ENCODE measurements at places on chromosomes 6 and 20.

DNA sequence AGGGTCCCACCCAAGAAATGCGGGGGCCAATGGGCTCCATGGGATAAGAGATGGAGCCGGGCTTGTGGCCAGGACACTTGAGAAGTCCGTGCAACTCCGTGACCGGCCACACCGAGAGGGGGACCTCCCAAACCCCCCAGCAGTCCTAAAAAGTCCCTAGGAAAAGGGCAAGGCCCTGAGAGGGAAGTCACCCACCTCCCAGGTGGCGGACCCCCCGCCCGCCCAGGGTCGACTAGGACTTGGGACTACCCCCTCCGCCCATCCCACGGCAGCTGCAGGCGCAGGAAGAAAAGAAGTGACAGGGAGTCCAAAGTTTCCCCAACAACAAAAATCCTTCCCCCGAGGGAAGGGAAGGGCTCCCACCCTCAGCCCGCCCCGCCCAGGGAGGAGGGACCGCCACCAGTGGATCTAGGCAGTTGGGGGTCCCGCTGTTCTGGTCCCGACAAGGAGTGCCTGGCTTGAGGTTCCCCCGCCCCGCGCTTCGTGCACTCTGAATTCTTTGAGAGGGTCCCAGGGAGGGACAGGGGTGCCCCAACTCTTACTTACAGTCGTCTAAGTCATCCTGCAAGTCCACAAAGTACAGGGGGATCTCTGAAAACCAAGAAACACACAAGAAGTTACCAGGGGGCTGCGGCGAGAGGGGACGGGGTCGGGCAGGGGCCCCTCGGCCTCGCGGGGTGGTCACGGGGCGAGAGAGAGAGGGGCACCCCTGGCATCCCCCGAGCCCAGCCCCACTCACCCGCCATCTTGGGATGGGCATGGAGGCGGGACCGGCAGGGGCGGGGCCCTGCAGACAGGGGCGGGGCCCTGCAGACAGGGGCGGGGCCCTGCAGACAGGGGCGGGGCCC lies 611 bp upstream of the RAB22A start:
- DNase-seq: peak; percentile 18

DNA sequence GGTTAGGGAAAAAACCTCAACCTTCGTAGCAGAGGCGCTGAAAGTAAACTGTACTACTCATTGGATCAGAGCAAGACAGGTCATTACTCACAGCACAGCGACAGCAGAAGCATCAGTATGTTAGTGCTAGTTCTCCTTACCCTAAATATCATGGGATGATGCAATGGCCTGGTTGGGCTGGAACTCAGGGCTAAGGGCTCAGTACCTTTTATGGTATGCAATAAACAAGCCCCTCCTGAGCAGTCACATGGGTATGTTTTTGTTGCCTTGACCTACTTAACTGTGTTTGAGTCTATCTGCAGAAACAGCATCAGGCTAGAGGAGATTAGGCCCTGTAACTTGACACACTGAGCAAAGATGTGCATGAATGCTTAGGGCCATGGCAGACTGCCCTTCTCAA lies 369.4 kb upstream of the IMPG1 start:
- DNase-seq: no peak

DNA sequence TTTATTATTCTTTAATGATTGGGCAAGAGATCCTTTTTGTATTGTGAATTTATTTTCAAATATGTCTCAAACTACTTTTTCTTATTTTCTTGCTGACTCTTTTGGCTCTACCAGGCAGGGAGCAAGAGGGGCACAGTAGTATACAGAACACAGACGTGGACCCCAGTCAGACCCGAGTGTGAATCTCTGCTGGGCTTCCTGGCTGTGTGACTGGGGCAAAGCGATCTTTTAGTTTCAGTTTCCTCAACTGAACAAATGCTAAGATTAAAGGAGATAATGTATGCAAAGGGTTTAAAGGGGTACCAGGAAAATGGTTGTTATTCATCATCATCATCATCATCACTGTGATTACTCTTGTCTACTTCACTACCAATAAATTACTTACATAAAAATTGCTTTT lies 317.5 kb downstream of the HIVEP2 start:
- no peak for DNase-seq

DNA sequence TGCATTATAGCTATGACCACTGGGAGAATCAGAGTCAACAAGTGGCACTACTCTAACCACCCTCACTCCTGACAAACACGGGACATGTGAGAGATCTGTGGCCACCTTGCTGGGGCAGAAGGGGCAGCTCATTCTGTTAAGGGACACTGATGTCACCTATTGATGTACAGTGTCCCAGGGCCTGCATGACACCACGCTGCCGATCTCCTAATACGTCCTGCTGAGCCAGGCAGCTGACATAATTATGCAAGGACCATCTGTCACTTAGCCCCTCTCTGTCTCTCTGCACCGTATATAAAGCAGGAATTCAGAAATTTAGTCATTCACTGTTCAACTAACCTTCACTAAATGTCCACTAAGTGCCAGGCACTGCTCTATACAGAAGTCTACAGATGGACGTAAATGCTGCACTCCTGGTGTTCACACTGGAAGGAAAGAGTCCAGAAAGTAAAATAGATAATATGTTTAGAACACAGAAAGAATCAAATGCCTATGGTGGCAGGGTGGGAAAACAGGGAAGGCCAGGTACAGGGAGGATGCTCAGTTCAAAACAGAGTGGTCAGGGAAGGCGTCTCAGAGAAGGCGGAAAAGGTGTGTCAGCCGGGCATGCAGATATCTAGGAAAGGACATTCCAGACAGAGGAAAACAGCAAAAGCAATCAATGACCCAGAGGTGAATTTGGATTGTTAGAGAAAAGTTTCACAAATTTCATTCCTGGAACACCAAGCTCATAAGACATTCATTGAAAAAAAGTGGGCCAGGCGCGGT lies 173.8 kb downstream of the ZNF217 start:
- DNase-seq: no peak

GRCh38 chr6:27439371-27439770 lies 33.5 kb downstream of the ZNF184 start:
- no peak for DNase-seq

GRCh38 chr6:39118921-39119320 lies 3.9 kb upstream of the SAYSD1 start:
- DNase-seq: no peak

GRCh38 chr6:113979937-113980336 lies 9.0 kb upstream of the HDAC2 start:
- DNase-seq: no peak

DNA sequence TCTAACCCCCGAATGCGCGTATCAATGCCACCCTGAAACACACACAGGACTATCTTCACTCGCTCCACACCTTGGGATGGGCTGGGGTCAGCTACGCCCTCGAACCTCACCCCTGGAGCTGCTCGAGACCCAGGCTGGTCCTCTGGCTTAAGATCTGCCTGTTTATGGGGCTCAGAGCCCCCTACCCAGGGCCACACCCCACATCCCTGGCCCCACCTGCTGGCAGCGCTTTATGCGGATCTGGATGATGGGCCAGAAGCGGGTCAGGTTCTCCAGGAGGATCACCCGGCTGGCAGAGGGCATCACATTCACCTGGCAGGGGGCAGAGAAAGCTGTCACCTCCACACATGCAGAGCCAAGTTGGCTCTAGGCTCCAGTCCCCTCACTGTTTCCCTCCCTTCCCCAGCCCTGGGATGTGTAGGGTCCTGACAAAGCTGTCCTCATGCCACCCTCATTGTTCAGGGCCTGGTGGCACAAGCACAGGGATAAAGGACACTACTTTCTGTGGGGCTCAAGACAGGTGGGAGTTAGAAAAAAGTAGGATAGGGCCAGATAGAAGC lies 8.2 kb downstream of the CUL7 start:
- no peak for DNase-seq

DNA sequence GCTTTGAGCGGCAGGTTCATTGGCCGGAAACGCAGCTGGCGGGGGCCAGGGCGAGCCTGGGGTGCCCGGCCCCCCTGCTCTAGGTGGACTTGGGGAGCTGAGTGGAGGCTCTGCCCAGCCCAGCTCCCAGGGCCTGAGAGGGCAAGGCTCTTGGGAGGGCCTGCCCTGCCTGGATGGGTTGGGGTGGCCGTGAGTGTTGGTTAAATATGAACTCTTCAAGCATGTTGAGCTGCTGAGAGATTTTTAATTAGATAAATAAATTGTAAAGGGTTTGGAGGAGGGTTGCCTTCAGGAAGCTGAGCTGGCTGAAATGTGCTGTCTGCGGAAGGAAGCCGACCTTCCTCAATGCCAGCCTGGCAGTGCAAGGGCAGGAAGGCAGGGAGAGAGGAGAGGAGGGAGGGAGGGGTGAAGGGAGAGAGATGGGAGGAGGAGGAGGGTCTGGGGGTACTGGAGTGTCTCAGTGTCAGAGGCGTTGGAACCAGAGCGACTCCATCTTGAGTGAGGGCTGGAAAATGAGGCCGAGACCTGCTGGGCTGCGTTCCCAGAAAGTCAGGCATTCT lies 39.4 kb upstream of the PMEPA1 start:
- no peak for DNase-seq

GRCh38 chr6:144321839-144322591 lies 36.9 kb downstream of the UTRN start:
- DNase-seq: no peak

DNA sequence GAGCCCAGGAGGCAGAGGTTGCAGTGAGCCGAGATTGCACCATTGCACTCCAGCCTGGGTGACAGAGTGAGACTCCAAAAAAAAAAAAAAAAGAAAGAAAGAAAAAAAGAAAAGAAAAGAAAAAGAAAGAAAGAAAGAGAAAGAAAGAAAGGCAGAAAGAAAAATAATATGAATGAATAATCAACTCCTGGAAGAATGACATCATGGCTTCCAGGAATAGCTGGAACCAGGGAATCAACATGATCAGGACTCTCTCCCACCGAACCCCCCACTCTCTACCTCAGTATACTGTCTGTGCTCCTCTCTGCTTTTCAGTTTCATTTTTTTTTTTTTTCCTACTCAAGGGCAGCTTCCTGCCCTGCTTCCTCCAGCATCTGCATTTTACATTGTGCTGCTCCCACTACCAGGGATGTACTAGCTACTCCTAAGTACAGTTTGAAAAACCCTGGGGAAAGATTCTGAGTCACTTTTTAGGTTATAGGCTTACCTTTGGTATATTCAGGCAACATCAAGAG lies 19.7 kb upstream of the MTCL3 start:
- DNase-seq: no peak

- no peak for DNase-seq
Measured at GRCh38 chr6:5898563-5898962, 108.2 kb downstream of the NRN1 start.

DNA sequence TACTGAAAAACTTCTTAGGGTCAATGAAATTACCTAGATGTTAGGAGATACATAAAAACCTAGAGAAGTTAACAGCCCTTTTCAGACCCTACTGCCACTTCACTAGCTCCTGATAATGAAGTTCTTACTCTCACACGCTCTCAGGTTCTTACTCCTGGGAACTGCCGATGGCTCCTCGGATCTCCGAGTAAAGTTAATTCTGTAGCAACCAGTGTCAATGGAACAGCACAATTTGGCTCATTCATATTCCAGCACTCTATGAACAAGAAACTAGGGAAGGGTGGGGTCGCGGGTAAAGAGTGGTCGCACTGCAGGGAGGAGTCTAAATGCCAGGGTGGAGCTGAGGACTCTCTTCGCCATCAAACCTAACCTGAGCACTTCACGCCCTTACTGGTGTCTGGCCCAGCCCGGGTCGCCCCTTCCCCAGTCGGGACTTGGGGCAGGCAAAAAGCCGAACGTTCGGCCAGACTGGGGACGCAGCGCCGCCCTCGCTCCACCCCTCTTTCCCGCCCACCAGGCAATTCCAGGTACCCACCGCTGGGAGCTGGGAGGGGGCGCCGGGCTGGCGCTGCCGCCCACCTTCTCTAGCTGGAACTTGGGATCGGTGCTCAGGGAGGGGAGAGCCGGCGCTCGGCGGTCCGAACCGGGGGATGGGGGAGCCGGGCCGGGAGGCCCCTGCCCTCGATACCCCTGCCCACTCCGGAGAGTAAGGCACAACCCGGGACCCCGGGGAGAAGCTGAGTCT lies 744 bp downstream of the RAB23 start:
- DNase-seq: peak; percentile 40

- no peak for DNase-seq
Measured at GRCh38 chr20:59374261-59374660, 73.8 kb downstream of the EDN3 start.

GRCh38 chr6:105484238-105485161 lies 81.6 kb upstream of the PREP start:
- DNase-seq: no peak

DNA sequence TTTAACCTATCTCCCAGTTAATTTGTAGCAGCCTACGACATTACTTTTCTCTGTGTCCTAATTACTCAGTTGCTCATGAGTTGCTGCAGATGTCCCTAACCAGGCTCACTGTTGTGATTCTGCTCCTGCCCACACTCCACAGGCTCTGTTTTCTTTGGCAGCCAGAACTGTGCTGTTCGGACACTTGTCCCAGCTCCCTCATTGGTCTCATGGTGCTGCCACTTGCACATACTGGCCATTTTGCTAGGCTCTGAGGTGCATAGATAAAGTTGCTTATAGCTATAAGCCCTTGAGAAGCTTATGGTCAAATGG lies 55.0 kb downstream of the NOX3 start:
- DNase-seq: no peak

DNA sequence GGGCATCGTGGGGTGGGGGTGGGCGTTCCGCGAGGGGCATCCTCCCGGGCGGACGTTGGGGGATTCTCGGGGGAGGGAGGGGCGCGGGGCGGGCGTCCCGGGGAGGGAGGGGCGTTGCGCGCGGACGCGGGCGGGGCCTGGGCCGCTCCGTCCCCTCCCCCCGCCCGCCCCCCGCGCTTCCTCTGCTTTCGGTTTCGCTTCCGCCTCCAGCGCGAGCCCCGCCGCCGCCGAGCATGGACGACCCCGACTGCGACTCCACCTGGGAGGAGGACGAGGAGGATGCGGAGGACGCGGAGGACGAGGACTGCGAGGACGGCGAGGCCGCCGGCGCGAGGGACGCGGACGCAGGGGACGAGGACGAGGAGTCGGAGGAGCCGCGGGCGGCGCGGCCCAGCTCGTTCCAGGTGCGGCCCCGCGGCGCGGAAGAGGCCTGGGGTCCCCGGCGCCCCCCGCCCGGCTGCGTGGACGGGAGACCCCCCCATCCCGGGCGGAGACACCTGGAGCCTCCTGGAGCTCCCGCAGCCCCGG lies at the start of gene OGFR:
TSS of gene OGFR (plus strand) at position 209 of the 528 bp plus-strand sequence. CDS start at position 234, 25 bp downstream.
- DNase-seq: peak; percentile 73

DNA sequence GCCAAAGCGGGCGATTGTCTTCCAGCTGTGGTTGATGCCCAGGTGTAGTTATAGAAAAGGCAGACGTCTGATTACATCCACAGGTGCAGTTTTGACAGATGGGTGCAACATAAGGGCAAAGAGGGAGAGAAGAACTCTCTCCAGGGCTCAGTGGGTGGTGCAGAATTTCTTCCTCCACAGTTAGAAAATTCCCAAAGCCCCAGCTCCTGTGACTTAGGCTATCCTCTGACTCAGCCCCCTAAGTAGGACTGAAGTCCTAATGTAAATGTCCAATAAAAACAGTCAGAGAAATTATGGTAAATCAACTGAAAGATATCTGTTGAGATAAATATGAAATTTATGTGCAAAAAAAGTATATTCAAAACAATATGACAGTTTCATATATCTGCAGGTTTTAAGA lies 31.4 kb downstream of the LYRM4 start:
- DNase-seq: no peak

DNA sequence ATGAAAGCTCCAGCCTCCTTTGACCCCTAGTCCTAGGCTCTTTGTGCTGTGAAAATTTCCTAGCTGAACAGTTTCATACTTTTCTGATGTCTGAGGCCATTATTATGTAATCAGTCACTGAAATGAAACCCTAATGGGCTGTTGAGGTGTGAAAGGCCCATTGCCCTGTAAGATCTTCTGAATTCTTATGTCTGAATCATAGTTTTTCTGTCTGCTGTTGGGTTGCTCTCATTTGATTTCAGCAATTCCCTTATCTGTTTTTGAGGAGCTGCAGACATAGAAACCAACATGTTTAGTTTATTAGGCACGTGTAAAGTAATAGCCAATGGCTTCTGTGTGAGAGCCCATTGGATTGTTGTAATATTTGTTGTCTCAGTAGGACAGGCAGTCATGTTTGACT lies 118.1 kb downstream of the EYA4 start:
- DNase-seq: no peak

Data from T-helper 17 cell (primary cell).